ENCODE measurements at places on chromosomes 5 and 9.

DNA sequence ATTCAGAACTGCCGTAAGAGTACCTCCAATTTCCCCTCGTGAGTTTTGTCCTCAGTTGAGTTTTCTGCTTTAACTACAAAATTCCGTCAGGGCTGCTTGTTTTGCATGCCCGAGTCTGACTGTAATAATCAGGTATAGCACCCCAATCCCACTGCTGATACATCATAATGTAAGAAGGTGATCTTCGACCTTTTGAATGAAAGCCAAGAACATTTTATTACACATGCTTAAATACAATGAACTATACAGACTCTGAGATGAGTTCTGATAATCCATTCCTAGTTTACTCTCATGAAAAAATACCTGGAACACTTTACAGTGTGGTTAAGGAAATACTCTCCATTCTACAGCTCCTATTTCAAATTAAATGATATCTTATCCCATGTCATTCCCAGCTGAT, 49.2 kb upstream of the TSLP start:
- no peak for DNase-seq

- DNase-seq: no peak
Observed at GRCh38 chr5:176897263-176897662, 1.9 kb downstream of the HK3 start.

DNA sequence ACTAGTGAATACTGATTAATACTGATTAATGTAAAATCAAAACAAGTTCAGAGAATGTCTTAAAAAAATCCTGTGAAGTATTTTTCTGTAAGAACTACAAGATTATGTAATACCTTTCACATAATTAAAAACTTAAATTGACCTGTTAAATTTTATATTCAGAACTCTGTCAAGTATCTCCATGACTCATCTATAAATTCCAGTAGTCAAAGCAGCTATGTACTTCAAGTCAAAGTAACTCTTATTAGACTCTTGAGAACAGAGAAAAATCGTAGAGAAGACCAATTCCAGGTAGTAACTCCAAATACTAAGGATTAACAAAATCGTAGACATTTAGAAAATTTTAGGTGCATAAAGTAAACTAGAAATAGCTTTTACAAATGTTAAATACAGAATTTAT, 77.1 kb downstream of the HOMER1 start:
- DNase-seq: no peak

- no peak for DNase-seq
Observed at GRCh38 chr5:102873379-102873932, 118.4 kb downstream of the PAM start.

- no peak for DNase-seq
Observed at GRCh38 chr5:173233347-173234128, 1.5 kb downstream of the NKX2-5 start.

GRCh38 chr5:169301386-169301934, 521 bp upstream of the SLIT3 start:
- DNase-seq: no peak

DNA sequence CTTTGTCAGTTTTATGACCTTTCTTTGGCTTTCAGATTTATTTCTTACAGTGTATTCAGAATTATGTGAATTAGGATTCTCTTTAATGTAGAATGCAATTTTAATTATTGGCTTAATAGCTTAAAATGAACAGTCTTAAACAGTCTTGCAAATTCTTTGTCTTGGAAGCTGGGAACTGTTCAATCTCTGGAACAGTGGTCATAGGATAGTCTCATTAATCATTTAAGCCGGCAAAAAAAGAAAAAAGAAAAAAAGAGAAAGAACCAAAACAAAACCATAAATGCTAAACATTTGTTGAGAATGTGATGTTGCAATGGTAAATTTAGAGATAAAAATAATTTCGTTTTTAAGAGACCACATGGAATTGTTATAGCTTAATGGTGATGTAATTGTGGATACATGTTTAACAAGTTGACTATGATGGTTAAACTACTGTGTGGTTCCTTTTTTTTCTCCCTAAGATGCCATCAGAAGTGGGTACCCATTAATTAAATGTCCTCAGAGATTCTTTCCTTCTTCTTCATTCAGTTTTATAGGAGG, 61.6 kb downstream of the NNT start:
- no peak for DNase-seq

DNA sequence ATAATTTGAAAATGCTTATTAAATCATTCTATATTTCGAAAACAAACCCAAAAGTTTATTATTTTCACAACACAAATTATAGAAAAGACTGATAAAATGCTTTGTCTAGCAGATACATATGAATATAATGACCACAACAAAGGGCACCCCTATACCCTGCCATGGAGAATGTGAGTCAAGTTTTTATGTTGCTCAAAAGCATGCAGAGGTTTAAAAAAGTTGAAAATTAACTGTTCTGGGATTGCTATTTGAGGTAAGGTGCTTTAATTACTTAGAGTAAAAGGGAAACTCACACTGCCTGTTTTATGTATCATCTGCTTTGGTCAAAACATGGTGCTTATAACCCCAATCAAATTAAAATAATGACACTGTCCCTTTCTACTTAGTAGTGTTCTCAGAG, 41.0 kb downstream of the MLANA start:
- no peak for DNase-seq

DNA sequence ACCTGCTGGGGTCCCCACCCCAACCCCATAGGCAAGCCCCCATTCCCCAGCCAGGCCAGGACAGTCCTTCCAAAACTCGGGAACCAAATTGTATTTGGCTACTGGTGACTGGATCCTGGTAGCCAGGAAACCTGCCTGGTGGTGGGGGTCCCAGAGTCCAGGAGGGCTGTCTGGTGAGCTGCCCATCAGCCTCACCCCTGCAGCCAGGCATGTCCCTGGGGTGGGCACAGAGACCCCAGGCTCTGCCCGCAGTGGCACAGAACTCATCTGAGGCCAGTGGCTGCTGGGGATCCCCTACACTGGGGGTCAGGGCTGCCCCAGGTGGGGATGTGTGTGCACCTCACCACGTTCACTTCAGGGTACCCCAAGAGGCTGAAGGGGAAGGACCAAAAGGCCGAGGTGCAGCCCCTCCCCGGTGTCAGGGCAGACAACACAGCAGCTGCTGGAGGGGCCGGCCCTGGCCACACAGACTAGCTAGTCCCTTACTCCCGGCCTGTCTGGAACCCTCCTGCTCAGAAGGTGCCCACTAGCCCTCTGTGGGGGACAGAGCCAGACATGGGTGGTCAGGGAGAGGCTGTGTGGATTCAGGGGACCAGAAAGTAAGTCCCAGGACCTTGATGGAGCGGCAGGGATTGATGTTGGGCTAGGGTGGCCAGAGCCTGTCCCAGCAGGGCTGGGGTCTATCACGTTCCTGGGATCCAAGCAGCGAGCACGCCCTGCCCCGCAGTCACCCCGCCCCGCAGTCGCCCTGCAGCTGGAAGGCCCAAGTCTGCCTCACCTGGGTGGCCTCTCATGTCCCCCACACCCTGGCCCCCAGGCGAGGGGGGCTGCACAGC, 91.5 kb downstream of the KCNT1 start:
- DNase-seq: no peak

GRCh38 chr5:181265092-181265671, 4.2 kb upstream of the TRIM52 start:
- no peak for DNase-seq

- DNase-seq: no peak
Observed at GRCh38 chr5:169653091-169653490, 16.0 kb downstream of the DOCK2 start.

DNA sequence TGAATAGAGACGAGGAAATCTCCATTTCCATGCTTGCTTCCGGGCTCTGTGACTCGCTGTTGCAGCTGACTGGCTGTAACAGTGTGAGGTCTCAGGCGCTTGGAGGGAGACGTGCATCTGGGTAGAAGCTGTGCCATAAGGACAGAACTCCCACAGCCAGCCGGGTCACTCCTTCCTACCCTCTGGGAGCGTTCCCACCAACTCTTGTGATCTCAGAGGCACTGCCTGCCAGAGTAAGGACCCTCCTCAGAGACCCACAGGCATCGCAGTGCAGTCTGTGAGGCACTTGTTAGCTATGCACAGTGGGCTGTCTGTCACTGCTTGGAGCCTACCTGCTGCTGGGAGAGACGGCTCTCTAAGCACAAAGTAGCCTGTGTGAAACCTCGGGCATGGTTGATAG, 203.4 kb upstream of the SEMA6A start:
- no peak for DNase-seq

GRCh38 chr5:4137781-4138180, 542.1 kb downstream of the IRX1 start:
- no peak for DNase-seq

DNA sequence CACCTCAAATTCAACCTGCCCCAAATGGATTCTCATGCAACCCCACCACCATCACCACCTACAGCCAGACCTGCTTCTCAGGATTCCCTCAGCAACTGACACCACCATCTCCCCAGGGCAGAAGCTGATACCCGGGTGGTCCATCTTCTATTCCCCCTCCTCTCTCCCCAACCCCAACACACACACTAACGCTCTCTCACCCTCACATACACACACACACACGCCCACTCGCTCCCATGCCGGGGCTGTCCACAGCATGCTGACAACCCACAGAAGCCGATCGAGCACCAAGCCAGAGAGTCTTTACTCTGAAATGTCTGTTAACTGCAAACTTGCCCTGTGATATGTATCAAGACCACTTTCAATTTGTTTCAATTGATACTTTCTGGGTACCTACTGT, 28.4 kb downstream of the B4GALT1 start:
- DNase-seq: no peak

- DNase-seq: no peak
Observed at GRCh38 chr9:16824545-16825330, 45.7 kb downstream of the BNC2 start.

GRCh38 chr9:123454361-123454760, 98.4 kb downstream of the CRB2 start:
- DNase-seq: no peak

DNA sequence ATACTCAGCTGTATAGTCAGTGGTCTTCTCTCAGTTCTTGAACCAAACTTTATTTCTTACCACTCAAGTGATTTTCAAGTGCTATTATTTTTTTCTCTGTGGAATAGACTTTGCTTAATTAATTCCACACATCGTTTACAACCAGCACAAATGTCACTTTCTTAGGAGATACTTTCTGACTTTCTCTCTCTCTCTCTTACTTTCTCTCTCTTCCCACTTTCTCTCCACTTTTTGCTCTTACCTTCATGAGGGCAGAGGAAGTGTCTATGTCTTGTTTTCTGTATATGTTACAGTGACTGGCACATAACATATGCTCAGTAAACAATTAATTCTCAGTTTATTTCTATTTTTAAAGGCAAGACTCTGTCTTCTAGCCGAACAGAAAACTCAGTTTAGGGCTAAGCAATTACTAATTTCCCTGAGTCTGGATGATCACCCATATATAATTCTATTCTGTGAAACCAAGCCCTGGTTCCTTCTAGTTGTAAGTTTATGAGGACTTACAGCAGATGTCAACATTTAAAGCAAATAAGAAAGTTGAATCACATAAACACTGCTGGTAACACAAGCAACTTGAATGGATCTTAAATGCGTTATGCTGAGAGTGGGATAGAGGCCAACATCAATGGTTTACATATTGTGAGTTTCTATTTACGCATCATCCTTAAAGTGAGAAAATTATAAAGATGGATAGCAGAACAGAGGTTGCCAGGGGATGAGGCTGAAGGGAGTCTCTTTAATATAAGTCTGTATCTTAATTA, 791.4 kb downstream of the MTRR start:
- no peak for DNase-seq

GRCh38 chr9:4661611-4662010, 483 bp upstream of the PLPP6 start:
- DNase-seq: no peak

GRCh38 chr9:123662057-123662776, 267.7 kb downstream of the DENND1A start:
- DNase-seq: no peak

GRCh38 chr5:172043865-172044264, 37.4 kb upstream of the FBXW11 start:
- no peak for DNase-seq

DNA sequence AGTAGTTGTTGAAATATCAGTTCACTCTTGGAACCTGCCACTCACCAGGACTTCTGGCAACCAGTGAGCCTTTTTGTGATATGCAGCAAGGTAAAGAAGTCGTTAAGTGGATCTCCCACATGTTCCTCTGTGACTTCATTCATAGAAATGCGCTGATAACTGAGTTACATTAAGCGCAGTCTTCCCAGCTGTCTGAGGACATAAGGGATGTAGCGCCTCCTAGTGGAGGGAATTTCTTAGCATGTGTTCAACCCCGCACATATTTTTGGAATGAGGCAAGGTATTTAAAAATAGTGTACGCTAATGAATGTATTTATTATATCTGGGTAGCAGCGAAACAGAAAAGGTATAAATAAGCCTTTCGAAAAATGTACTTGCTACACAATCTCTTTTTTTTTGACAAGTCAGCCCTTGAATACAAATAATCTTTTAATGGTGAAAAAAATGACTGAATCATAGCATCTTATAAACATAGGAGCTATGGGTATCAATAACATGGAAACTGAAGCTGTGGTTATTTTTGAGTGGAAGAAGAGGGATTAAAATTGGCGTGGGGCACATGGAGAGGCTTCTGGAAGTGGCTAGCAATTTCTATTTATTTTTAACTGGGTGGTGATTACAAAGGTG, 38.0 kb downstream of the PALM2AKAP2 start:
- DNase-seq: no peak

GRCh38 chr9:89905606-89906338, 301.0 kb downstream of the GADD45G start:
- DNase-seq: no peak

DNA sequence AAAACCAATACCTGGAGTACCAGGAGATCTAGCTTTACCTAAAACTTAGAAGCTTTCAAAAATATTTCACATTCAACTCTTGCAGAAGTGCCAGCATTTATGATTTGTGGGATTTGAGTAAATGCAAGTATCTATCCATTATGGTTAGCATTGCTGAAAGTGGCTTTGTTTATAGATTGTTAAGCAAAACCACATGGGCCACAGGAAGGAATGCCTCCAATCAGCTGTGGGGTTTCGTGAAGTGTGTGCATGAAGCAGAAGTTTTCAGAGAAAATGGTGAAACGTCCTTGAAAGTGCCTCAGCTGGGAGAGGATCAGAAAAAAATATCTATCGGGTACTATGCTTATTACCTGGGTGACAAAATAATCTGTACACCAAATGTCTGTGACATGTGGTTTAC, 4.2 kb downstream of the LECT2 start:
- DNase-seq: no peak

GRCh38 chr5:82375488-82376244, 97.5 kb upstream of the RPS23 start:
- DNase-seq: no peak

GRCh38 chr5:35198686-35199085, 31.6 kb downstream of the PRLR start:
- DNase-seq: no peak

DNA sequence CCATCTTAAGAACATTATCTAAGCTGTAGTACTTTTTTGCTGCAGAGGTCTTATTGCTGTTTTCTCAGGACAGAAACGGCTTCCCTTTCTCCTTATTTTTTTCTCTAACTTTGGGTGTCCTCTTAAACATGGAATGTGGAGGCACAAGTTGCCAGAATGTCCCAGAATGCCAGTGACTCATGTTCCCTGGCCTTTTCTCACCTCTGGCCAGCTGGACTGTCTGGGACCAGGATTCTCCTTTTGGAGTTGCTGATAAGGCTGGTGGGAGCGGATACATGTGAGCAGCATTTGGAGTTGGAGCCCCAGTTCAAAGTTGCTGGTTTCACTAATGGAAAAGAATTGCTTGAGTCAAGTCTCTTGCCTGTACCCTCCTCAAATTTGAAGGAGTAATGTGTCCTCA, 112.8 kb downstream of the ARHGAP26 start:
- no peak for DNase-seq

GRCh38 chr9:1748407-1748806, 266.7 kb upstream of the SMARCA2 start:
- no peak for DNase-seq

- DNase-seq: no peak
Observed at GRCh38 chr9:122065923-122066629, 27.0 kb downstream of the TTLL11 start.

- DNase-seq: no peak
Observed at GRCh38 chr5:52148679-52149078, 639.0 kb upstream of the ITGA1 start.
